ENCODE measurements at places on chromosomes 3 and 15. TPM values are rescaled to one million over a fixed set of nuclear protein-coding genes. Genes with fewer than 3 reads are reported as not detected.

DNA sequence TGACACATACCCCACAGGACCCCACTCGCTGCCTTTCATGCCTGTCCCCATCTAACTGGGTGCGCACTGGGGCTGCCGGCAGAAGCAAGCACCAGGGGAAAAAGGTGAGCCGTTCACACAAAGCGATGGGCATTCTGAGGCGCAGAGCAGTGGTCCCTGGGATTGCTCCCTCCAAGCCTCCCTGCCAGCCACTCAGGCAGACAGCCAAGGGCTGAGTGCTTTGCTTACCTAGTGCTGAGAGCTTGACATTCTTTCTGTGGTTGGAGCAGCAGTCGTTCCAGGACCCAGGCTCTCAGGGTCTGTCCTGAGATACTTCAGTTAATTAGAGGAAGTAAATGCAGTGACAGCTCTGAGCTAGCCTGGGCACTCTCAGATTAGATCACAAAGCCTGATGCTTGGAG is 5.7 kb downstream of the ESYT3 start:
- ATAC-seq: no peak

GRCh38 chr3:112109322-112109721 is 23.1 kb downstream of the C3orf52 start:
- ATAC-seq: no peak

- no peak for ATAC-seq
Measured at GRCh38 chr3:158994386-158994785, 192.5 kb downstream of the MFSD1 start.

DNA sequence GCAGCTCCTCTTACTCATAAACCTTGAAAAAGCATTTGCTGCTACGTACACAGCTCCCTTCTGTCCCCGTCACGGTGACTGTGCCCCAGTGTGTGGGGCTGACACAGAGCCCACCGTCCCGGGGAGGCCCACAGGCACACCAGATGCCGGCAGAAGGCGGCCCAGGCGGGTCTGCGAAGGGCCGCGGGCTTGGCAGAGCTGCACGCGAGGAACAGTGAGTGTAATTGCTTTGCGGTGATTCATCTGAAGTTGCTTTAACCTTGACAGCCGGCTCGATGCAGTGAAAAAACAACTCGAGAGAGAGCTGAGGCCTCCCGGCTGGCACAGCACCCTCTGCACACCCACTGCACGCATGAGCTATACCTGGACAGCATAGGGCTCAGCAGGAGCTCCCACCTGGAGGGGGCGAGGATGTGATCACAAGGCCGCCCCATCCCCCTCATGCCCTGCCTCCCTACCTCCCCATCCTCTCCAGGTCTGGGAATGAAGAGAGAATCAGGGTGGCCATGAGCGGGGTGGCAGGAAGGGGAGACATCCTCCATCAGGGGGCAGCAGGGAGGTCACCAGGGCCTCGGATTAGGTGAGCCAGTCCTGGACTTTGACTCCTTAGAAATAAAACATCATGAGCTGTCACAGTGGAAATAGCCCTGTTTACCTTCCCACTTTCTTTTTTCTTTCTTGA is 172.7 kb downstream of the MEGF11 start:
- ATAC-seq: no peak

DNA sequence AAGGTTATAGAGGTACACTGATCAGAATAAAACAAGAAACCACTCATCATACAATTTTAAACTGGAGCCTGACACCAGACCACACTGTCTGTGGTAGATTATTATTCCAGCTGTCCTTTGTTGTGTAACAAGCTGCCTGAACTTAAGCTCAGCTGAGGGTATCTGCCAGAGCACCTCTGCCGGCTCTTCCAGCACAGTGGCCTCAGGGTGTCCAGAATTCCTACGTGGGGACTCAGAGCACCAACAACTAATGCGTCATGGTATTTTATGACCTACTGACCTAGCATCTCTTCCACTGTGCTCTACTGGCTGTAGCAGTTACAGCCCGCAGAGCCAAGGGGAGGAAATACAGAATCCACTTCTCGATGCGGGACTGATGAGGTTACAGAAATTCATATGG is 15.6 kb upstream of the RAF1 start:
- ATAC-seq: no peak

GRCh38 chr3:22284559-22284958 is 533.5 kb upstream of the ZNF385D start:
- ATAC-seq: no peak

DNA sequence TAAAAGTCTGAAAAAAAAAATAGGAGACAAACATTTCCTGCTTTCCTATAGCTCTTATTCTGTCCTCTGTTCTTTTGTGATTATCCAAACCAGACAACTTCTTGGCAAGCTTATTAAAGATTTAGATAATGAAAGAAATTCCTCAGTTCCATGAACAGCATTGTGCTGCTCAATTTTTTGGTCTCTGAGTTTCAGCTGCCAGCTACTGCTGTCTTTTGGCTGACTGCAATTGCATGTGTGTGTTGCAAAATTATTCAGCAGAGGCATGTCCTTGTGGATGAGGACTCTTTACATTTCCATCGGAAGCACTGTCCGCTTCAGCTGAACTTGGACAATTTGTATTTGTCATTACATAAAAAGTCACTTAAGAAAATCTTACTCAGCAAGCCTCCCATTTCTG is 397.3 kb upstream of the RASGRP1 start:
- ATAC-seq: no peak

- ATAC-seq: no peak
Measured at GRCh38 chr3:94512876-94513275, 450.0 kb downstream of the NSUN3 start.

- ATAC-seq: no peak
Measured at GRCh38 chr3:196149375-196149774, 61.8 kb downstream of the ZDHHC19 start.

GRCh38 chr15:29379647-29380046 is 110.0 kb upstream of the NSMCE3 start:
- ATAC-seq: no peak

DNA sequence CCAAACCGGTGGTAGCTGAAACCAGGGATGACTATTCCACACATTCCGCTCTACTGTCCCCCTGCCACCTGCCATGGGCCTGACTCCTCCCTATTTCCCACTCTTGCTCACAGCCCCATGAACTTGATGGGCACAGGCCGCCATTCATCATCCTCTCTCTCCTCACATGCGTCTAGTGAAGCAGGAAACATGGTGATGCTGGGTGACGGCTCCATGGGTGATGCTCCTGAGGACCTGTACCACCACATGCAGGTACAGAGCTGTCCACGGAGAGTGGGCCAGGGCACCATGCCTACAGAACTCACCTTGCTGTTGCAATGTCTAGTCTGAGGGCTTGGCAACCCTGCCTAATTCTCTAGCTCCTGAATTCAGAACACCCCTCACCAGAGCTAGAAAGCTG is 23.3 kb upstream of the MANF start:
- ATAC-seq: no peak

DNA sequence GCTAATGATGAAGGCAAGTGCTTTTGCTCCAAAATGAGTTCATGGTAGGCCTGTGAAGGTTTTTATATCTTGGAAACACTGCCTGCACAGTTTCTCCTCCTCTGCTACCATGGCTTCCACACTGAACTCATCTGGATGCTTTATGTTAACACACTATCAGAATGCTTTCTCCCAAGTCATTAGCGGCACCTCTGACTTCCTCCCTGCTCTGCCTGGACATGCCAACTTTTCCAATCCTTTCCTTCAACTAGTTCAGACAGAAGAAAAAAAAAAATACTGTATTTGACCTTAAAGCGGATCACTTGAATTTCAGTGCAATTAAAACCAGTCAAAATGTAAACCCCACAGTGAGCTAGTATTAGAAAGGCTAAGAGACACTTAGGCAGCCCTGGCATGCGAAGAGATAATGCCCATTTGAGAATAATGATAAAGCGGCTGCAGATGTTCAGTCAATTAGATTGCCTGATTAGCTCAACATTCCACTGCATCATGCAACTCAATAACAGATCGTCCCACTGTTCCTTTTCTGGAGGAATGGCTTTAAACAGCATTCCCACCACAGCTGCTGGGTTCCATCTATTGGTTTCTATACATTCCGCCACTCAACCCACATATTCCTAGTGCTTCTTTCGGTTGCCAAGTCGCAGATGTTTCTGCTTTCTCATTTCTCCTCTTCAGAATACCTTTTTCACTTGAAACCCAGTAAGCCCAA is 51.7 kb downstream of the CNTN3 start:
- ATAC-seq: no peak

- no peak for ATAC-seq
Measured at GRCh38 chr3:8777978-8778267, 8.5 kb upstream of the OXTR start.

DNA sequence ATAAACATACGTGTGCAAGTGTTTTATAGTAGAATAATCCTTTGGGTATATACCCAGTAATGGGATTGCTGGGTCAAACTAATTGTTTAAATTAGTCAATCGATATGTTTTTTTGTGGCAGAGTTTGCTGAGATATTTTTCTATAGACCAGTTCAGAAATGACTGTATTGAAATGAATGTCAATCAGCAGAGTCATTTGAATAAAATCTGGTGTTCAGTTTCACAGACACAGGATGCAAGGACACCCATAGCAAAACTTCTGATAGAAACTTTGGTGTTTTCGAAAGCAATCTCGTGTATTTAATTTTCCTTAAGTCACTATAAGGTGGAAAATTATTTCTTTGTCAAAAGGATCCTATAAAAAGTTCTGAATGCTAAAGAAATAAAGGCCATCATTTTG is 434.4 kb downstream of the RAP2B start:
- ATAC-seq: peak; percentile 52

DNA sequence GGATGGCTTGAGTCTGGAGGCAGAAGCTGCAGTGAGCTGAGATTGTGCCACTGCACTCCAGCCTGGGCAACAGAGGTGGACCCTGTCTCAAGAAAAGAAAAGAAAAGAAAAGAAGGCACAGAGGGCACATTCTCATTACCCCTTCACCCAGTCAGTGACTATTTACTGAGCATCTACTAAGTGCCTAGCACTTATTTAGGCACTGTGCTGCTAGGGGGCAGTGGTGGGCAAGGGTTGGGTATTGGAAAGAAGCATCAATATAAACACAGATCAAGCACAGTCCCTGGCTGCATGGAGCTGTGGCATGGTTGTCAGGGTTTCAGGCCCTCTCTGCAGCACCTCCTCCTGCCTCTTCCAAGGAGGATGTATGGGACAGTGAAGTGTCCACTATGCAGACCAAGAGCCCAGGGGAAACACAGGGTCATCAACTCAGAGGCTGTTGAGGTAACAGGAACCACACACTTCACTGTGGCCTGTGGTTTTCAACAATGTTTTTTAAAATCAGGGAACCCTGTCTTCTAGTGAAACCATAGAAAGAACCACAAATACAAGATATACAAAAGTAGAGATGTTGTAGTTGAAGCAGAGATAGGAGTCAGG is 138.5 kb downstream of the RAB11A start:
- no peak for ATAC-seq

GRCh38 chr15:91706322-91707032 is 147.0 kb upstream of the SLCO3A1 start:
- peak; percentile 92 for ATAC-seq

DNA sequence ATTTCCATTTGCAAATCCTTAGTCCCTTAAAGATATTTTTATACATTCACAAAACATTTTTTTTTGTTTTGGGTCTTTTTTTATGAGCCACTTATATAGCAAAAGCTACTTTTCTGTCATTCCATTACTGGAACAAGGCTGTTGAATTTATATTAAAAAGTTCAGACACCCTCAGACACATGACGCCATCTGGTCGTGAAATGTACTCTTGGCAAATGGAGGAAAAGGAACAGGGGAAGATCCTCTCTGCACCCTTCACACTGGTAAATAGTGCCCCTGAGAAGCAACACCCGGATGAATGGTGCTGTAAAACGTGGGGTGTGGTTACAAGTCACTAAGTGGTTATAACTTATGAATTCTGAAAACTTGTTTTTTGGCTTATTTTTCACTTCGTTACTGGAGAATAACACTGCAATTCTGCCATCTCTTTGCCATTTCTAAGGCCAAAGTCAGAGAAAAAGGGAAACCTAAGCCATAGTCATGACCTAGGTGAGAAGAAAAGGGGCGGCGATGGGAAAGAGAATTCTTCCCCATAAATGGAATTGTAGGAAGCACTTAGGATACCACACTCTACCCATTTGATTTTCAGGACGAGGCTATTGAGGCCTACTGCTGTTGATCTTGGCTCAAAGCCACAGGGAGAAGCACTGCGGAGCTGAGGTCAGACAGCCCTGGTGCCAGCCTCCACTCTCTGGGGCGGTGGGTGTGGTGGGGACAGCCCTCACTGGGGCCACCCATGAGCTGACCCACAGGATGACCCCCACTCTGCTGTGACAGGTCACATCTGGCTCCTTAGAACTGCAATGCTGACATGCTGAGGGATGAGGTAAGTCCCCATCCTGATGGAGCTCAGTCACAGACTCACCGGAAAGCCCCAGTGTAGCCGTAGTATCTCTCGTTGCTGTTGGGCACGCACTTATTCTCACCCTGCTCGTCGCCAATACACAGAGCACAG is 21.9 kb downstream of the LTF start:
- no peak for ATAC-seq

DNA sequence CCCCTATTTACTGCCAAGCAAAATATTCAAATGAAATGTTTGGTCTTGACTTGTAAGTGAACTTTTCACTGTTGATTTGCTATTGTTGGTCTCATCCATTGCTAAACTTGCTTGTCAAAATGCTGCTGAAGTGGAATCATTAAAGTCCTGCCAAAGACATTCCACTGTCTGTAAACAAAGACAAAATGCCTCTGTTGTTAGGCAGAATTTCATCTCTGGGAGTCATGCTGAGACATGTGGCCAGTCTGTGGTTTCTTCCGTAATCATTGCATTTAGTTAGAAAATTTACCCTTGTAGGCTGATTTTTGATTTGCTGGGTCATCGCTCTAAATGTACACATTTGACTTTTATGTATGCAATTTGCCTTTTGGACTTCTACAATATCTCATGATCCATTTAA is 577.7 kb downstream of the MECOM start:
- no peak for ATAC-seq

GRCh38 chr3:59809016-59809415 is 759.2 kb upstream of the CFAP20DC start:
- ATAC-seq: no peak

DNA sequence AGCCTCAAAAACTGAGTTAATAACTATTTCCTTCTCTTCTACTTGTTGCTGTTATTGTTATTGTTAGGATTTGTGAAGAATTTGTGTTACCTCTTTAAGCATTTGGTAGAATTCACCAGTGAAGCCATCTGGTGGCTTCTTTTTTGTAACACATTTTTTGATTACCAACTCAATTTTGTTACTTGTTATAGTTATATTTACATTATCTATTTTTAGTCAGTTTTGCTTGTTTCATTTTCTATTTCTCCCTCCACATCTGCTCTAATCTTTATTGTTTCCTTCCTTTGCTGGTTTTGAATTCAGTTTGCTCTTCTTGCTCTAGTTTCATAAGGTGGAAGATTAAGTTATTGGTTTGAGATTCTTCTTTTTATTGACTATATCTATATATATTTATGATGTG is 3.7 kb upstream of the SLC9C1 start:
- peak; percentile 12 for ATAC-seq

Gene IQCF5
- not detected for total RNA-seq

Gene KIF7
- 0.11 TPM for total RNA-seq

Gene HDAC11
- 5.4 TPM for total RNA-seq

Gene EBLN2
- 8.2 TPM for total RNA-seq

Gene RPP14
- total RNA-seq: 19.1 TPM

Gene MOBP
- not detected for total RNA-seq

Gene ACOX2
- total RNA-seq: not detected

Gene SPSB4
- not detected for total RNA-seq

Gene MESP2
- not detected for total RNA-seq

Gene AHSG
- total RNA-seq: not detected

Gene GREM1
- not detected for total RNA-seq

Gene TTBK2
- total RNA-seq: 8.1 TPM
